ENCODE measurements at places on chromosomes 16 and 17. TPM values are rescaled to one million over a fixed set of nuclear protein-coding genes. Genes with fewer than 3 reads are reported as not detected.

The HSF4 gene
- 23.0 TPM for total RNA-seq

The CDH13 gene
- total RNA-seq, result 175 TPM

The MAZ gene
- 166 TPM for total RNA-seq

The SCIMP gene
- total RNA-seq, result not detected
